ENCODE measurements at places on chromosomes 13 and 19.

DNA sequence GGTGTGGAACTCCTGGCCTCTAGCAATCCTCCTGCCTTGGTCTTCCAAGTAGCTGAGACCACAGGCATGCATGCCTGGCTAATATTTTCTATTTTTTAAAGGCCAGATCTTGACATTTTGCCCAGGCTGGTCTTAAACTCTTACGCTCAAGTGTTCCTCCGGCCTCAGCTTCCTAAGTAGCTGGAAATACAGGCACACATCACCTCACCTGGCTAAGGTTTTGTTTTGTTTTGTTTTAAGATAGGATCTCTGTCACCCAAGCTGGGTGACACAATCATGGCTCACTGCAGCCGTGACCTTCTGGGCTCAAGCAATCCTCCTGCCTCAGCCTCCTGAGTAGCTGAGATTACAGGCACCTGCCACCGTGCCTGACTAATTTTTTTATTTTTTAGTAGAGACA lies 5.5 kb upstream of the RLN3 start:
- DNase-seq: no peak

DNA sequence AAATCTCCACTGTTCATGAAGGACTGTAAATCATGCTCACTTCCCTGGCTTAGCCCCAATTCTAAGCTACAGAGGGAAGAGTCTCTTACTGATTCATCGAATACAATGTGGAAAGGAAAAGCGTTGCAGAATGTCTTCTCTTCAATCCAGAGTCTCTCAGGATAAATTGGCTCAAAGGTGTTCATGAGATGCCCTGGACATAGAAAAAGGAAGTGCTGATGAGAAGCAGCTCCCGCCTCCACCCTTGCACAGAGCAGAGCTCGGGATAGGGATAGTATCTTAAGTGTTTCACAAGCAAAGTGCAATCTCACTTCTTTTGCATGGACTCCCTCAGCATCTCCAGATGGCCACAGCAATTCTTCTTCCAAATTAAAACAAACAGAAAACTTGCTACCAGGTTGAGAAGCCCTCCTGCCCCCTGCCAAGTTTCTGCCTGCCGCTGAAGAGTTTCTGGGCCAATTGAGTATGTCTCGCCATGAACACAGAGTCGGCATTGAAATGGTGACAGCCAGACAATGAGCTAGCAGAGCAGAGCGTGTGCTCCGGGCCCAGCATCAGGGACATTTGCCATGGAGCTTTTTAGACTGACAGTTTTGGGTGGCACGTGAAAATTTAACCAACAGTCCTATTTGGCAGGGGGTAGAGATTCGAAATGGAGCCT lies 85.7 kb downstream of the C13orf42 start:
- DNase-seq: peak; percentile 7

- no peak for DNase-seq
Measured at GRCh38 chr13:59566561-59566960, 597.2 kb downstream of the DIAPH3 start.

- DNase-seq: no peak
Measured at GRCh38 chr13:26021956-26022355, 29.9 kb downstream of the SHISA2 start.

- no peak for DNase-seq
Measured at GRCh38 chr19:21326169-21326568, 3.0 kb downstream of the ZNF708 start.

- no peak for DNase-seq
Measured at GRCh38 chr13:95503662-95504061, 48.9 kb upstream of the CLDN10 start.

DNA sequence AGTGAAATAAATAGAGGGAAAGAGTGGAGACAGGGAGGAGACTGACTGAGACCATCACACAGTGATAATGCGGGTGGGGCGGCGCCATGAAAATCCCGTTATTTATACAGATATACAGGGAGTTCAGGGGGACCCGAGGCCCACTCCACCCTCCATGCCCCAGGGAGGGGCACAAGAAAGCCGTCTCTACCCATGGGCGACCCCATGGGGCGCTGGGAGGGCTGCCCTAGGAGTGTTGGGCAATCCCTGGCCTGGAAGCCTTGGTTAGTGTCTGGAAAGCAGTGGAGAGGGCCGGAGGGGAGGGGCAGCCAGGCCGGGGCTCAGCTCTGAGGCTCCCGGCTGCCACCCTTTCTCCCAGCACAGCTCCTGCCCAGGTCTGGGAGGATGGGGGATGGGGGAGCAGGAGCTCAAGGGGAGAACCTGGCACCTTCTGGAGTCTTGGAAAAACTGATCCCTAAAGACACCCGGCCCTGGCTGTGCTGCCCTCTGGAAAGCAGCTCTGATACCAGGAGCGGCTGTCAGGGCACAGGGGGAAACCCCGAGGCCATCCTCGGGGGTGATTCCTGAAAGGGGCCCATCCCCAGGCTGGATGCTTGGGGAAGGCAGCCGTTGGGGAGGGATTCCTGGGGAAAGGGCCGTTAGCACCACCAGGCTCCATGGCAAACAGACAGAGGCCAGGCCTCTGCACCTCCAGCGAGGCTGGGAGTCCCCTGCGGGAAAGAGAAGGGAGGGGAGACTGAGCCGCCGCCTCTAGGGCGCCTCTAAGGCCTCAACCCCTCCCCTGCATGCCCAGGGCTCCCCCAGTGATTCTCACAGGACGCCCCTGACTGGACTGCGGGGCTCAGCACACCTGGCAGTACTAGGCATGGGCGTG lies 3.0 kb upstream of the PRKD2 start:
- DNase-seq: no peak

- DNase-seq: no peak
Measured at GRCh38 chr19:39154629-39155100, 29.1 kb downstream of the PAK4 start.

GRCh38 chr13:110331362-110331761 lies 24.3 kb downstream of the COL4A2 start:
- no peak for DNase-seq

GRCh38 chr13:26494571-26495195 lies 62.8 kb upstream of the WASF3 start:
- no peak for DNase-seq

GRCh38 chr19:33713194-33713593 lies 83.5 kb upstream of the KCTD15 start:
- no peak for DNase-seq

DNA sequence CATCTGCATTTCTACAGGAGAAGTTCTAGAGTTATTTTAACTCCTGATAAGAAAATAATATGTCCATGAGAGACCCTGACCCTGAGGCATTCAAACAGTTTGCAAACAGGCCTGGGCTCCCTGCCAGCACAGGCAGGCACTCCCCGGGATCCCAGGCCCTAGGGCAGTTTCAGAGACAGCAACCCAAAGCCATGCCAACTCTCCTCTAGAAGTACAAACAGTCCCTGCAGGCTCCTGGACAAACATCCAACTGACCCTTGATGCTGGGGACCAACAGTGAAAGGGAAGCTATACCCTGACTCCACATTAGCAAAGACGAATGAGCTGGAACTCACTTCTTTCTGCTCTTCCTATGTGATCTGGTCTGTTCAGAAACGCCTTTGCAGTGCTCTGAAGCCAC lies 44.8 kb downstream of the CCDC70 start:
- DNase-seq: no peak

DNA sequence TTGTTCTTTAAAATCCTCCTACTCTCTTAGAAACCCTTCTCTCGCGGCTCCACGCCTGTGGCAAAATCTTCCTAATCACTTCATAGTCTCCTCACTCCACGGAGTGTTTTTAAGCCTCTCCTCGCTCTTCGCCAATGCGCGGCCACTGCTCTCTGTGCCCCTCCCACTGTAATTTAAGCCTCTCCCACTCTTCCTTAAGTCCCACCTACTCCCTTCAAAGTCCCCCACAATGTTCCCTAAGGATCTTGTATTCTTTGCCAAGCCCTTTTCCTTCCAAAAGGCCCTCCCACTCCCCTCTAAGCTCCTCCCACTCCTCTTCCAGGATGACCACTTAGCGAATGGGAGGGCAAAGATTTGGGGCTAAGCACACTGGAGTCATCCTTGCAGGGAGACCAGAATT lies 1.3 kb downstream of the FIZ1 start:
- no peak for DNase-seq

GRCh38 chr13:107736731-107737130 lies 478.6 kb downstream of the LIG4 start:
- no peak for DNase-seq

DNA sequence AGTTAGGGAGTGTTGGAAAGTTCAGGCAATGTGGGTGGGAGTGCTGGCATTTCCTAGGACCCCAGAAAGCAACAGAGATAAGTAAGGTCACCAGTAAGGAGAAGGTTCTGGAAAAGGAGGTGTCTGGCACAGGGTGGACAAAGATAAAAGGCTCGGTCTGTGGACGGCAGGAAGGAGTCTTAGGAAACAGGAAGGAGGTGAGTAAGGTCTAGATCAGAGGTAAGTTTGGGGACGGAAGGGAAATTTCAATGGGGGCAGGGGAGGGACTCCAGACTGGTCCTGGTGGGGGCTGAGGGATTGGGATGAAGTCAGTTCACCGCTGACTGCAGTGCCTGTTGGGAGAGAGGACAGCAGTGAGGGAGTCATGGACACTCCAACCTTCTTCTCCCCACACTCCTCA lies 7.8 kb upstream of the OPA3 start:
- DNase-seq: no peak

GRCh38 chr19:39943586-39943985 lies 9.2 kb upstream of the FCGBP start:
- no peak for DNase-seq

DNA sequence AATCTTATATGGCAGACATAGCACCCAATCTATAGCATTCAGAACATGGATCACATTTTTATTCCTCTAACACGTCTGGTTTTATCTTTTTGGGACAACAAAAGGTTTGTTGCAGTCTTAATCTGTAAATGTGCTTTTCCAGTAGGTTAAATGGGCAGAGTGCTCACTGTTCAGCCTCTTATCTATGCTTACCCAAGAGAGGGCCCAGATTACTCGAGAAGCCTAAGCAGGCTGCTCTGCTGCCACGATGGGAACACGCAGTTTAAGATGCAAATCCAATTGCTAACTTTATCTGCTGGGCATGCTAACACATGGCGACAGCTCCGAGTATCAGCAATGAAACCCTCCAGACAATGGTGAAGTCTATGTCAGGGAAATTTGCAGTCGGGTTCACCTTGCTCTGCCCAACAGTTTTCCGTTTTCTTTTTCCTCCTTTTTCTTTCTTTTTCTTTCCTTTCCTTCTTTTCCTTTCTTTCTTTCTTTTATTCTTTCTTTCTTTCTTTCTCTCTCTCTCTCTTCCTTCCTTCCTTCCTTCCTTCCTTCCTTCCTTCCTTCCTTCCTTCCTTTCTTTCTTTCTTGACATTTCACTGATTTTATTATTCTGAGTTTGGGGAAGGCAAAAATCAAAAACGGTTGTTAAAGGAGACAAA lies 115.3 kb downstream of the RBM26 start:
- no peak for DNase-seq

- DNase-seq: no peak
Measured at GRCh38 chr13:113454936-113455335, 1.6 kb upstream of the ADPRHL1 start.

GRCh38 chr13:33367926-33368325 lies 82.4 kb upstream of the STARD13 start:
- DNase-seq: peak; percentile 60

GRCh38 chr19:23394511-23394910 lies 760 bp downstream of the ZNF91 start:
- peak; percentile 31 for DNase-seq

GRCh38 chr13:30446126-30446500 lies 19.6 kb downstream of the HMGB1 start:
- DNase-seq: no peak

GRCh38 chr19:18023622-18024251 lies 15.8 kb downstream of the ARRDC2 start:
- peak; percentile 97 for DNase-seq

DNA sequence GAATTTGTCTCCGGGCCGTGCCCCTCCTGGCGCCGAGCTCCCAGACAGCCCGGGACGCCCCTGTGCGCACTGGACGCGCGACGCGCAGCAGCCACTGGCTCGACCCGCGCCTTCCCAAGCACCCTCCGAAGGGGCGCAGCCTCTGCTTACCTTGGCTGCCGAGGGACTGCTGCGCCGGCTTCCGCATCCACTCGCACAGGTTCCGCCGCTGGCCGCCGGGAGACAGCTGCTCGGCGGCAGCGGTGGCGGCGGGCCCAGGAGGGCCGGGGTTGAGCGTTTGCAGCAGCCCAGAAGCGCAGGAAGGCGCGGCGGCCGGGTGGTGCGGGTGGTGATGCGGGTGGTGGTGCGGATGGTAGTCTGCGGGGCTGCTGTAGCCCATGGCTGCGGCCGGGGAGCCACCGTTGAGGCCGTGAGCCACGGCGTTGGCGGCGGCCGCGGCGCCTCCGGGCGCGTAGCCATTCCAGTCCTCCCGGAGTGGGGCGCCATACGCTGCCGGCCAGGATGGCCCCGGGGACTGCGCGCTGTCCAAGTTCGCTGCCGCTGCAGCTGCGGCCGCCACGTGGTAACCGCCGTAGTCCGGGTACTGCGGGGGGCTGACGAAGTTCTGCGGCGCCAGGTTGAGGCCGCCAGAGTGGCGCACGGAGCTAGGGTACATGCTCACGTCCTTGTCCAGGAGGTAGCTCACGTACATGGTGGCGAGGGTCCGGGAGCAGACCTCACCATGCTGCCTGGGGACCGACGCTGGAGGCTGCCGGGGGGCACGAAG lies 616 bp downstream of the CDX2 start:
- DNase-seq: no peak

- no peak for DNase-seq
Measured at GRCh38 chr13:24660023-24660741, 20.0 kb upstream of the ATP12A start.

DNA sequence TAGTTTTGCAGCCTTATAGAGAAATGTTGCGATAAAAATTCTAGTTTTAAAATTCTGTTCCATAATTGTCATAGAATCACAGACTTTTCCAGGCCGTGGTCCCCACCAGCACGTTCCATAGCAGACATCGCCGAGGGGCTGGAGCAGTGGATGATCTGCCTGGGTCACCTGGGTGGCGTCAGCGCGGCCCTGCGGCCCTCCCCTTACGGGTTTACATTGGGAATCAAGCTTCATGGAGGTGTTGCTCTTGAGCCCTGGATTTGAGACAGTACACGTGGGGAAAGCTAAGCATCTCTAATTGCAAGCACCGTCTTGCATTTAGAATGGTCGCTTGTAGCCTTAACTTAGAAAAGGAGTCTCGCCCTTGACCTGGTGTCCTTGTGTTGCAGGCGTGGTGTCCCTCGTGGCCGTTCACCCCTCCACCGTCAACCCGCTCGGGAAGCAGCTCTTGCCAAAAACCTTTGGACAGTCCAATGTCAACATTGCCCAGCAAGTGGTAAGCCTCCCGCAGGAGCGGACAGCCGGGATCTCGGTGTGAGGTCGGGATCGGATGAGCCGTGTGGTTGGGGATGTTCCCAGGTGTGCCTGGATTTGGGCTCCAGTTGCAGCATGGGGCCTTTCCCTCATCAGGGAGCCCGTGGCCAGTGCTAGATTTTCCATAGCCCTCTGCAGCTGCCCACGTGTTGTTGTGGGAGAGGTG lies 35.1 kb downstream of the ATP4B start:
- DNase-seq: no peak
